Activated T-helper 1 cell treated with Interleukin-2 at 50 U/mL for 16 hours (primary cell): ENCODE measurements at places on chromosomes 3 and 15.
A peak's percentile ranks its signal among the peaks of the same experiment; 100 is the strongest.

DNA sequence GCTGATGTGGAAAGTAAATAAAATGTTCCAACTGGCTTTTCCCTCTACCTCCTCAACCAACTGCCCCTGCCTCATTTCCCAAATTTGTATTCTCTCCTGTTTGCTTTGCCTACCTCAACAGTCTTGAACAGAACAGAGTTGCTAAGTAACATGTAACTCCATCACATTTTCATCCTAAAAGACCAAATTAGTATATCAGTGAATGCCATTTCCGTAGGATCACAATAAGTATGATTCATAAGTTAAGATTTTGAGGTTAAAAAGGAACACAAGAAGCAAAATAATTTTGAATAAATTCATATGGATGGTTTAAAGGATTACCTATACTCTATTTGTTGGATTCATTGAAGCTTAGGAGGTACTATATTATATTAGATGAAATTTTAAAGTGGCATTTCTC, 154.9 kb downstream of the ECT2 start:
- DNase-seq: no peak

DNA sequence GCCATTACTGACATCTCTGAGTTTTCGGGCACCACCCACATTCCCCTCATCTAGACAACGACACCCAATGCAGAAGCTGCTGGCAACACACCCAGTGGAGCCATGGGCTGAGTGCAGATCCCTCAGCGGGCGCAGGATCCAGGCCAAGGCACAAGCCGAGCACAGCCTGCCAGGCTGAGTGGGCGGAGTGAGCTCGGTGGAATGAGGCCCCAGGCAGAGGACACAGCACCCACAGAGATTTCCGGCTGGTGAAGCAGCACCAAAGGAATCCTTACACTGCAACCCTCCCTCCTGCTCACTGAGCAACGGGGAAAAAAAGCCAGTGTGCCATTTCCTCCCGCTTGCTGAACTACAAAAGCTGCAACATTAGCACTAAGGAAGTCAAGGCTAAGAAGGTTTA, 34.3 kb downstream of the ZMAT3 start:
- DNase-seq: peak; percentile 46

DNA sequence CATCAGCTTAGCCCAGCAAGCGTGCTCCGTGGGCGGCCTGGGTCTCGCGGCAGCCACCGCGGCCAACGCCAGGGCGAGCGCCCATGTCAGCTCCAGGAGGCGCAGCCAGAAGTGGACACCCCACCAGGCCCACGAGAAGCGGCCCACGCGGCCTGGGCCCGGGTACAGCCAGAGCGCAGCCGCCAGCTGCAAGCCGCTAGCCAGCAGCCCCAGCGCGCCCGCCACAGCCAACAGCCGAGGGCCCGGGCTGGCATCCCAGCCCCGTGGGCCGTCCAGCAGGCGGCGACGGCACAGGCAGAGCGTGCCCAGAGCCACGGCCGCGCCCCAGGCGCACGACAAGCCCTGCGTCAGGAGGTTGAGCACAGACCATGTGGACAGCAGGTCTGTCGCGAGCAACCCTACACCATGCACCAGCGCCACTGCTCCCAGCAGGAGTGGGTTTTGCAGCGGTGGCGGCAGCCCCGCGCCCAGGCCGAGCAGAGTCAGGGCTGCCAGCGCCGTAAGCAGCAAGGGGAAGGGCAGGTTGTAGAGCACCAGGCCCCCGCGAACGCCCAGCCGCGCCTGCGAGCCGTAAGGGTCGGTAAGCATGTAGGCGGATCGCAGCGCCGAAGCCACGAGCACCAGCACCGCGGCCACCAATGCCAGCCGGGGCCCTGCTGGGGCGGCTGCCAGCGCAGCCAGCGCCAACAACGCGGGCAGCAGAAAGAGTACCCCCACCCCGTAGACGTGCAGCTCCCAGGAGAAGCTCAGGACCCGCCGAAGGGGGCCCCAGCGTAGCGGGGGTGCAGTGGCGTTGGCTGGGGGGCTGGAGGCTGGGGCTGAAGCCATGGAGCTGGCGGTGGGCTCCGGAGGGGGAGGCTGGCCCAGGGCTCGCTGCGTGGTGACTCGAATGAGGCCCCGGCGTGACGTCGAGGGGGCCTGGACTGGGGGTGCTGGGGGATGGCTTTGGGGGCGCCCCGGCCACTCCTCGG, 4.9 kb downstream of the PRRT3 start:
- no peak for DNase-seq

DNA sequence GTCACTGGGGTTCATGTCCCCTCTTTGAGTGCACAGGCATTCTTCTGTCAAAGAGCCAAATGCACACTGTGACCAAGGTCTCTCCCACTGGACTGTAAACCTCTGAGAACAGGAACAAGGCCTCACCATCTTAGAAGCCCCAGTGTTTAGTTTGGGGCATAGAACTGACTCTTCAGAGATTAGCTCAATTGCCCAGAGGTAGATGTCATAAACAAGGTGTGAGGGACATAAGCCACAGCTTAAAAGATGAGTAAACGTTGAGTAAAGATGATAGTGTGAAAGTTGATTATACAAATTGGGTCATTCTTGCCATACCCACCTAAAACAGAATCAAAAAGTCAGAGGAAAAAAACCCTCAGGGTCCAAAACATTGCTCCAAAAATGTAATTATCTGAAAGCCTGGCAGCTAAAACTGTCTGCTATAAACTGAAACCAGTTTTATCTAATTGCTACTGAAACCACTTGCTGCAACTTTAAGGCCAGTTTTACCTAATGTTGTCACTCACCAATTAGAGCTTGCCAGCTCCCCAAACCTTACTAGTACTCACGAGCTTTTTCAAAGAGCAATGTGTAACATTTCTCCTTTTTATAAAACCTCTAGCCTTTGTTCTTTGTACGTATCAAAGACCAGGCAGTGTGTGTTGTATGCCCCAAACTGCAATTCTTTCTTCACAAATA, 415.2 kb downstream of the RAP2B start:
- no peak for DNase-seq

GRCh38 chr3:21839176-21839575, 88.2 kb upstream of the ZNF385D start:
- DNase-seq: no peak

DNA sequence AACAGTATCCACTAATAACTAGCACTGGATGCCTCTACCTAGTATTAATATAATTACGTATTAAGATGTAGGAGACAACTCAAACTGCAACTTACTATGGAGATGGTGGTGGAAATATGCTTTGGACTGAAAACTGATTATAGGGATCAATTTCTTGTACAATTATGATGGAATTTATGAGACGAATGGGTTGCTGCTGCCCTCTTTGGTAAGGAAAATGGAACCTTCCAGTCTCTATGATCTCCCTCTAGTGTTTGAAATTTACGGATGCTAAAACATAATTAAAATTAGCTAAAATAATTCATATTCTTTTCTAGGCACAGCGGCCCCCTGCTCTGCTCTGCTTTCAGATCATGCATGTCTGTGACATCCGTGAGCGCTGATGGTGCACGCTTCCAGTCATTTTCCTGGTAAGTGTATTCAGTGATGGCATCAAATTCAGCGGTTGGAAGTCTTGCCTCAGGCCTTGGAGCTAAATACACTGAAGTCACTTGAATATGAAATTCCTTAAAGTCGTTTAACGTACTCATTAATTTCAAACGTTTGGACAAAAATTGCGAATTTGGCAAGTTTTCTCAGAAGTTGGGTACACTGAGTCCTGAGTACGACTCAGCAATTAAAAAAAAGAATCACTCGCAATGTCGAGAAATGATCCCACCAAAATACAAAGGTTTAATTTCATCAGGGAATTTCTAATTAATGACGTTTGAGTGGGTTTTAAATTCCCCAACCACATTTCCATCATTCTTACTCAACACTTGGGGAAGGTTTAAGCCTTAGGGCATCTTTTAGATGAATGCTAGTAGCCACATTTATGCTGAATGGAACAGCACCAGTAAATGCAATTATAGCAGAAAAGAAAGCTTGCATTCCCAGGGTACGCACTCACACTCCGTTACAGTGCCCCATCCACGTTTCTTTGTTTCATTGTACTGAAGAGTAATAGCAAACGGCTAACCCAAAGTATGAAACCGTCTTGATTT, 132.6 kb downstream of the NR2F2 start:
- no peak for DNase-seq

DNA sequence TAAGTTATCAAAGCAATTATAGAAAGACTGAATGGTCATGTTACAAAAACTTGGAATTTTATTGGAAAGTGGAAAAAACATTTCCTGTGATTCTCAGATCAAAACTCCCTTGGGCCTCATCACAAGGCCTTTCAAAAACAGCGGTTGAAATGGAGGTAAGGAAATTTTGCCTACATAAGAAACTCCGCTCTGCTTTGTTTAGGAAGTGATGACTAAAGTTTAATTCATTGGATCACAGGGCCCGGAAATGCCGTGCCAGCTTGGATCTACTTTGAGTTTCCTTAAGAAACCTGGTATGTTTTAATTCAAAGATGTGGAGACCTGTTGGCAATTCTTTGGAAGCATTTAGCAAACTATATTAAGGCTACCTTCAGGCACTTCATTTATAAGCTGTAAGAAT, 143.9 kb upstream of the MME start:
- DNase-seq: no peak

DNA sequence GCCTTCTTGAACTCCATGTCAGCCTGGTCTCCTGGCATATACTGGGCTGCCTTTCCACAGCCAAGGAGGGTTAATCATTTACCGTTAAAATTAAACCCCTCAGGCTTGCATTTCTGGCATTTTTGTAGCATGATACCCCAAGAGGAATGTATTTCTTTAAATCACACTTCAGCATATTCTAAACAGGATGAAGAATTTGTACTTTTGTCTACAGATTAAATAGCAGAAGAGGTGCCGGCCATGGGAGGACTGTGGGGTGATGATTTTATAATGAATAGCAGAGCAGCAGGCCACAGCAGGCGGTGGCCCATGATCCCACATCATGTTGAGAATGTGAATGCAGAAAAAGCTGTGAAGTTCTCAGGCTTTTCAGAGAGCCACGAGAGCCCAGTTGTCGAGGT, 90.2 kb downstream of the ARNT2 start:
- no peak for DNase-seq

GRCh38 chr15:68632101-68632500, 53.3 kb downstream of the CORO2B start:
- DNase-seq: no peak

GRCh38 chr15:31803388-31803884, 226.9 kb upstream of the CHRNA7 start:
- no peak for DNase-seq

DNA sequence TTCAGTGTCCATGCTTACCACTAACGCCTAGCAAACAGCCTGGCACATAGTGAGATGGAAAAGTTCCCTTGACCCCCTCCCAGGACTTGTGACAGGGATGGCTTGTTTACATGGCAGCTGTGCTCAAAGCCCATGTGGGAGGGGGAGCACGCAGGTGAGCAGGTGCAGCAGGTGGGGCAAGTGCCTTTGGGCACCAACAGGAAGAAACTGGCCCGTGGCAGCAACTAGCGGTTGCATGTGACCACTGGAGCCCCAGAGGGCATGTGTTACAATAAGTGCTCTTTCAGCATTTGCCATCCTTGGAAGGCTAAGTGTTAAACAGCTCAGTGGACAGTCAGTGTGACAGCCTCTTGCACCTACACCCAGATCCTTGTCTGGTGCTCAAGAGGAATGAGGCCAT, 734.6 kb downstream of the TUSC7 start:
- no peak for DNase-seq

GRCh38 chr3:22284559-22284958, 533.5 kb upstream of the ZNF385D start:
- no peak for DNase-seq

DNA sequence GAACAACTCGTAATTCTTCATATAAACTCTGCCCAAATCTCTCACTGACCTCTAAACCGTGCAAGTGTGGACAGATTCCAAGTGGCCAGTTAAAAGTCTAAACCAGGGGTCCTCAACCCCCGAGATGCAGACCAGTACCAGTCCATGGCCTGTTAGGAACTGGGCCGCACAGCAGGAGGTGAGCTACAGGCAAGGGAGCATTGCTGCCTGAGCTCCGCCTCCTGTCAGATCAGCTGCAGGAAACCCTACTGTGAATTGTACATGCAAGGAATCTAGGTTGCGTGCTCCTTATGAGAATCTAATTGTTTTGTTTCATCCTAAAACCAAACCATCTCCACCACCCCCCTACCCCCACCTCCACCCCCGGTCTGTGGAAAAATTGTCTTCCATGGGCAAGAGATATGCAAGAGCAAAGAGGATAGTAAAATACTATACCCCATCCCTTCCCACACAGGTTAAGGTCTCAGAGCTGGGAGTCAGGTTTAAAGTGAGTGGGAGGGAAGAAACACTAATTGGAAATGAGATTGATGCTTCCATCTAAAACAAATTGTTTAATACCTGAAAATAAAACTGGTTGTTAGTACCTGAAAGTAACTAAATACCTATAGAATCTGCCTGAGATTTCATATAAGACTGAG, 54.0 kb downstream of the POLQ start:
- DNase-seq: no peak

GRCh38 chr3:189655617-189656016, 24.4 kb downstream of the TP63 start:
- no peak for DNase-seq

DNA sequence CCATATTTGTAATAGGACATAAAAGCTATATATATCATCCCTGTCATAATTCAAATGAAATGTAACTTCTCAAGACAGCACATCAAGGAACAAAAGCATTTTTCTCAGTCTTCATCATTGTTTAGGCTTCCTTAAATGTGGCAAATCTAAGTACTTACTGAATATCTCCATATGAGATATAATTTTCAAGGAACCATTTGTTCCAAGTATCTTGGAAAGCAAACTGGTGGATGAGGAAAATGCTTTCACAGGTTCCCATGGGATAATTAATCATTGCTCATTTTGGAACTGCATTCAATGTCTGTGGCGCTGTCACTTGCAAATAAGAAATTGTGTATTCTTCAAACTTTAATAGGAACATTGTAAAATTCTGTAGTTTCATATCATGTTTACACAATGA, 52.6 kb upstream of the ZNF385D start:
- no peak for DNase-seq

GRCh38 chr15:45522328-45523165, at the start of gene SLC30A4:
Gene SLC30A4, minus strand, starts transcription at chr15:45522755. Its CDS starts 401 bp downstream, at chr15:45522354.
- peak; percentile 52 for DNase-seq

GRCh38 chr3:179244878-179245277, 6.0 kb downstream of the KCNMB3 start:
- no peak for DNase-seq

DNA sequence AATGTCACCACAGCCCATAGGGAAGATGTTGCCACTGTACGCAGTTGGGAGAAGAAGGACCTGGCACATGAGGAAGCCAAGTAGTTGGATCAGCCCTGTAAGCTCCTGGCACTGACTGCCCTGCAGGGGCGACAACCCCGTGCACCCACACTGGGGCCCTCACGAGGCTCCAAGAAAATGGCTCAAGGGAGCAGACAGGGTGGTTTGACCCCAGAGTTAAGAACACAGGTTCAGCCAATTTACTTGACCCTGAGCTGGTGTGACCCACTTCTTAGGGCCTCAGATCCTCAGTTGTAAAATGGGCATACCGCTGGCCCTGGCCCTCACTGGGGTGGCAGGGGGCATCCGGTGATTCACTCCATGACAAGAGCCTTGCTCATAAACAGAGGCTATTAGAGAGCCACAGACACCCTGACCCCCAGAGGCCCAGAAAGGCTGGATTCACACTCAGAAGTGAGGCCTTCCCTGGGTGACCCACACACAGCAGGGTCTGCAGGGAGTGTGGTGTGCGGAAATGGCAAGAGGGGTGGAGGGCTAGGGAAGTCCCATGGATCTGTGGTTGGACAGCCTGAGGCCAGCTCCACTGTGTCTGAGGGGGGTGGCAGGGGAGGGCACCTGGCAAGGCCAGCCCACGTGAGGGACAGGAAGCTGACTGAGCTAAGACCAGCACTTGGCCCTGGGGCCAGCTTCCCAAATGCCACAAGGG, 1.7 kb upstream of the HHATL start:
- no peak for DNase-seq

- no peak for DNase-seq
These were observed 97.9 kb upstream of the C3orf80 start for GRCh38 chr3:160127308-160127707.
